Glutamatergic neuron (in vitro differentiated cells): ENCODE measurements at places on chromosomes 13 and 19. TPM values are rescaled to one million over a fixed set of nuclear protein-coding genes. Genes with fewer than 3 reads are reported as not detected.

GRCh38 chr13:114020750-114021463, 47.0 kb upstream of the C13orf46 start:
- no peak overlapping the region for H3K4me3 ChIP-seq
- H3K27ac ChIP-seq = no peak overlapping the region
- H3K36me3 ChIP-seq = no peaks in the 10 kb centered on the region
- peaks cover 4% of the 10 kb centered on the region for H3K27me3 ChIP-seq
- DNase-seq = peak; percentile 6

DNA sequence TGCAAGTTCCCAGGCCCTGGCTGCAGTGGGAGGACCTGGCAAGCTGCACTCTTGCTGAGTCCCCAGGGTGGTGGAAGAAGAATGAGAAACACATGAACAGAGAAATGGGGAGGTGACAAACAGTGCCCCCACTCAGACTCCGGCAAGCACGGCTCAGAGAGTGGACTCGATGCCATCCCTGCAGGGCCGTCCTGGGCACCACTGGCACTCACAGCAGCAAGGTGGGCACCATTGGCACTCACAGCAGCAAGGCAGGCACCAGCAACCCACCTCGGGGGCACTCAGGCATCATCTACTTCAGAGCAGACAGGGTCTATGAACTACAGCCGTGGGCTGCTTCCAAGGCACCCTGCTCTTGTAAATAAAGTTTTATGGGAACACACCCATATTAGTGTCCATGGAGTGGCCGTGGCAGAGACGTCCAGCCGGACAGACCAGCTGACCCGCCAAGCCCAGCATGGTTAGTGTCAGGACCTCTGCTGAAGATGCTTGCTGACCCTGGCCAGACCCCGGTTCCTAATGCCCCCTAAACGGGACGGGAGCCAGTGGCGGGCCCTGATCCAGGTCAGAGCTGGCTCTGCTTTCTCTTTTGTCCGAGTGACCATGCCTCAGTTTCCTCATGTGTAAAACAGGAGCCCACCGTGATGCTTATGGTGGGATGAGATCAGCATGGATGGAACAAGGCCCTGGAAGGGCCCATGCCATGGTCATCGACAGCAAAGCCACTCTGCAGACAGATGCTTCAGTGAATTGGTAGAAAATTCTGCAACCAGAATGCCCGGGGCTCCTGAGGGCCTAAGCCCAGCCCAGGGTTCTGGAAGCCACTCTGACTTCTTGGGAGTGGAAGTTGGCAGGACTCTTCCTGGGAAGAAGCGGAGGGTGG, 2.1 kb upstream of the F10 start:
- H3K36me3 ChIP-seq = peaks cover 3% of the 10 kb centered on the region
- H3K27ac ChIP-seq = no peak overlapping the region
- H3K4me3 ChIP-seq = no peak overlapping the region

DNA sequence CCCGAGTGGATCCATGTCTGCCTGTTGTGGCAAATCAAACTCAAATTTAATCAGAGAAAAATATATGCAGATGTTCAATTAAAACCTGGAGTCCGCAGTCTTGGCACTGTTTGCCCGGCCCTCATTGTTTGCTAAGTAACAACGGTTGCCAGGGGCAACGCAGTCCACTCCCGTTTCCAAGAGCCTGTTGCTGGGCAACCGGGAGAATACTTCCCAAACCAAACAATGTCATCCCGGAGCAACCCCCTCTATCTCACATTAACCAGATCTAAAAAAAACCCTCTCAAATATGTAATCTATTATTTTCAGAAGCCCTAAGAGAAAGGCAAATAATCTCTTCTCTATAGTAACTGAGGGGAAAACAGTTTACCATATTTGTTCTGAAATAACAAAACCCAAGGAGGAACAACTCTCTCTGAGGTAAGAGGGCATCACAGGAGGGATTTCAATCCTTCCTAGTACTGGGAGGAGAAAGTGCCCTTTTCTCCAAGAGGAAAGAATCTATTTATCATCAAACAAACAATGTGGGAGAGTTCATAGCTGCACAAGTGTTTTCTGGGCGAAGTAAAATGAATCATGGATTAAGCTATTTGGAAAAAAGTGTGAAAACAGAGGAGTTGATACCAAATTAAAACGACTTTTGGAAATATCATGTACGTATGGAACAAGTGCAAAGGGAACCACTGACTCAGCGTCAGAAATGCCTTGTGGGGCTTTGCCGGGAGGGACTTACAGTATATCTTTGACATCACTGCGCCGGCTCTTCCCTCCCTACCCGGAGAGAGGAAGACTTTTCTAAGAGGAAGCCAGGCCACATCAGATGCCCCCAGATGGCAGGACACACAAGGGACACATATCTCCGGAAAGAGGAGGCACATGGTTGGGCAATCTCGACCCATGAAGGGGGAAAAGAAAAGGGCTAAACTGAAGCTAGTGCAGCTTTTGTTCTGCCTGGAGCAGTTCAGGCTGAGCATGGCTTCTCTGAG, 43.3 kb downstream of the RFX2 start:
- peak overlapping the region; percentile 36 for H3K27ac ChIP-seq
- peaks cover 12% of the 10 kb centered on the region for H3K4me1 ChIP-seq
- peak; percentile 76 for DNase-seq
- H3K27me3 ChIP-seq = peaks cover 5% of the 10 kb centered on the region
- H3K36me3 ChIP-seq = no peaks in the 10 kb centered on the region
- no peak overlapping the region for H3K4me3 ChIP-seq

KCNRG gene
- total RNA-seq = 0.83 TPM

DNA sequence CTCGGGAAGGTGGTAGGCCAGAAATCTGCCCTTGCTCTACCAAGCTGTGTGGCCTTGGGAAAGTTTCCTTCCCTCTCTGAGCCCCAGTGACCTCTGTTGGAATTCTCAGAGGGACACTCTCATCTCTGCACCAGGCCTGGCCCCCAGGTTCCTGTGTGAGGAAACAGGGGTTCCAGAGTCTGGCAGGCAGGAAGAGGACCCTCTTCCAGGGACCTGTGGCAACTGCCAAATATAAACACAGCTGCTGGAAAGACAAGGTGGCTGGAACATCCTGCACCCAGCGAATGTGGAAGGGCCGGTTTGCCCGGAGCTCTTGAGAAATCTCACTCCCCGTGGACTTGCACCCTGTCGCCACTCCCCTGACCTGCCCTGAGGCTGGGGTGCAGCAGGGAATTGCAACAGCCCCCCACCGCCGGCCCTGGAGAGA, 52.8 kb downstream of the GADD45B start:
- DNase-seq = no peak
- H3K27me3 ChIP-seq = peaks cover 2% of the 10 kb centered on the region
- no peaks in the 10 kb centered on the region for H3K4me1 ChIP-seq
- H3K36me3 ChIP-seq = peaks cover 5% of the 10 kb centered on the region
- no peak overlapping the region for H3K4me3 ChIP-seq
- H3K27ac ChIP-seq = no peak overlapping the region

B3GNT3 gene
- total RNA-seq = not detected

SPATA13 gene
- 7.4 TPM for total RNA-seq

GRCh38 chr13:49667773-49668172, 23.5 kb downstream of the EBPL start:
- peaks cover 1% of the 10 kb centered on the region for H3K4me1 ChIP-seq
- H3K27ac ChIP-seq = no peak overlapping the region
- H3K4me3 ChIP-seq = no peak overlapping the region
- no peaks in the 10 kb centered on the region for H3K36me3 ChIP-seq
- no peak for DNase-seq

DNA sequence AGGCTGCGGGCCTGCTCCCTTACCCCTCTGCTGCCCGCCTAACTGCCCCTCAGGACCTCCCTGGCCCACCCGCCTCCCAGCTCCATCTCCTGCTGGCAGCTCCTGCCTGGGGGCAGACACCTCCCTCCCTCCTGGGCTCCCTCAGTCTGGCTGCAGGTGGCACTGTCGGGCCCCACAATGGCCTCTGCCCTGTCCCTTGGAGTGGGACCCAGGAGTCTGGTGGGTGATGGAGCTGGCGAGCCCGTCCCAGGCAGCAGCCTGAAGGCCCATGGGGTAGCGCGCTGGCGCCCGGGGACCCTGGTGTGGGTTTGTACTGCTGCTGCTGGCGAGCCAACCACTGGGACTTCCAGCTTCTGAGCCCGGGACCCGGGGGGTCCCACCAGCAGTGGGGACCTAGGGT, 83.6 kb downstream of the KDM4B start:
- H3K27me3 ChIP-seq = peaks cover 8% of the 10 kb centered on the region
- no peaks in the 10 kb centered on the region for H3K36me3 ChIP-seq
- peaks cover 24% of the 10 kb centered on the region for H3K4me1 ChIP-seq
- H3K4me3 ChIP-seq = no peak overlapping the region

GRCh38 chr13:40192452-40192851, 474.0 kb downstream of the FOXO1 start:
- H3K27ac ChIP-seq = no peak overlapping the region
- H3K4me1 ChIP-seq = peaks cover 16% of the 10 kb centered on the region
- DNase-seq = no peak
- H3K27me3 ChIP-seq = no peaks in the 10 kb centered on the region
- H3K4me3 ChIP-seq = no peak overlapping the region

GRCh38 chr13:75195495-75196146, 286.3 kb downstream of the TBC1D4 start:
- H3K27ac ChIP-seq = peak overlapping the region; percentile 94
- H3K27me3 ChIP-seq = no peaks in the 10 kb centered on the region
- DNase-seq = peak; percentile 49
- peaks cover 33% of the 10 kb centered on the region for H3K4me1 ChIP-seq
- peak overlapping the region; percentile 80 for H3K4me3 ChIP-seq
- H3K36me3 ChIP-seq = no peaks in the 10 kb centered on the region

DNA sequence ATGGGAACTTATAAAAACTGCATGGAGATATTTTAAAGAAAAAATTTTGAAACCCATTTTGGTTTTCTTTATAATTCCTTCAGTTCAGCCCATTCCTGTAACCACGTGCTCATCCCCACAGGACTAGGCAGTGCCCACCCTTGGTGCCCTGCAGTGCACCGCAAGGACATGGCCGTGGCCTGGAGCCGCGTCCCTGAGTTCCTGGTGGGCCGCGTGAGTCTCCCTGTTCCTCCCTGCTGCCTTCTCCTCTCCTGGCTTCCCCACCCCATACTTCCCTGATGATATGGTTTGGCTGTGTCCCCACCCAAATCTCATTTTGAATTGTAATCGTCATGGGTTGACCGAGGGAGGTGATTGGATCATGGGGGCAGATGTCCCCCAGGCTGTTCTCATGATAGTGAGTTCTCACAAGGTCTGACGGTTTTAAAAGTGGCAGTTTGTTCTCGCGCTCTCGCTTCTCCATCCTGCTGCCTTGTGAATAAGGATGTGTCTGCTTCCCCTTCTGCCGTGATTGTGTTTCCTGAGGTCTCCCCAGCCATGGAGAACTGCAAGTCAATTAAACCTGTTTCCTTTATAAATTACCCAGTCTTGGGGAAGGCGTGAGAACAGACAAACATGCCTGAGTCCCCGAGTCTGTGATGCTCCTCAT, 31.6 kb upstream of the TFDP1 start:
- no peak for DNase-seq
- H3K4me1 ChIP-seq = peaks cover 22% of the 10 kb centered on the region
- peaks cover 8% of the 10 kb centered on the region for H3K27me3 ChIP-seq

DNA sequence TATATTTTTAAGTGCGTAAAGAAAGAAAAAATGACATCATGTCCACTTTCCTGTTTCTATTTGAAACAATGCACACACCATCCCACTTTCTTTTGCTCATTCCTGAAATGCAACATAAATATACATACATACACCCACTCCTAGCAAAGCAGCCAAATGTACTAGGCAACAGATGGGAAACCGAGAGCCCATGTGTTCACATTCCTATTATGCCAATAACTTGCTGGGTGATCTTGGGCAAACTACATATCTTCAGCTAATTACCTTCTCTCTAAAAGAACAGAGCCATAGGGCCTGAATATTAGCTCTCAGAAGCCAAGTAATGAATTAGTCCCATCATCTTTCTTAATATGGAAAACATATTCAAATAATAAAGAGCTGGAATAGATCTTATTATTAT, 610.6 kb upstream of the ATXN8OS start:
- no peak overlapping the region for H3K4me3 ChIP-seq
- H3K4me1 ChIP-seq = peaks cover 12% of the 10 kb centered on the region
- no peaks in the 10 kb centered on the region for H3K36me3 ChIP-seq
- DNase-seq = no peak
- H3K27ac ChIP-seq = peak overlapping the region; percentile 62
- no peaks in the 10 kb centered on the region for H3K27me3 ChIP-seq

PLVAP gene
- not detected for total RNA-seq

FUT3 gene
- total RNA-seq = not detected

GRCh38 chr19:6590827-6591319, at the start of gene CD70:
Gene CD70, minus strand, starts transcription at chr19:6591150. Its CDS starts 148 bp downstream, at chr19:6591002.
- peak within 1 kb of the TSS; percentile 4 for H3K27ac ChIP-seq
- peaks cover 3% of the 10 kb centered on the region for H3K36me3 ChIP-seq
- H3K4me1 ChIP-seq = peaks cover 14% of the 10 kb centered on the region
- peaks cover 34% of the 10 kb centered on the region for H3K27me3 ChIP-seq
- peak; percentile 55 for DNase-seq

DNA sequence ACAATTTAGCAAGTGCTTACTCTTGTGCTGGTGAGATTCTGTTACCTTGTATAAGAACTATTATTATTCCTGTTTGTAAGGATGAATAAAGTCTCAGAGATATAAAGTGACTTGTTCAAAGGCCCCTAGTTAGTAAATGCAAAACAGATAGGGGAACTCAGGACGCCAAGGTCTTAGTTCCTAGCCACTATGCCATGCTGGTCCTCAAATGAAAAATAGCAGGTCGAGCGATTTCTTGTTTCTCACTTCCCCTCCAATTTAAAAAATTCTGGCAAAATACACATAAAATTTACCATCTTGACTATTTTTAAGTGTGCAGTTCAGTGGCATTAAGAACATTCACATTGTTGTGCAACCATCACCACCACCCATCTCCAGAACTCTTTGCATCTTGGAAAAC, 1.1 kb downstream of the TECR start:
- peak overlapping the region; percentile 93 for H3K4me3 ChIP-seq
- H3K36me3 ChIP-seq = no peaks in the 10 kb centered on the region
- H3K27ac ChIP-seq = no peak overlapping the region
- no peaks in the 10 kb centered on the region for H3K27me3 ChIP-seq
- peaks cover 3% of the 10 kb centered on the region for H3K4me1 ChIP-seq

PRTN3 gene
- not detected for total RNA-seq

SIGLEC12 gene
- not detected for total RNA-seq

SPIB gene
- total RNA-seq = 2.7 TPM

- H3K4me1 ChIP-seq = no peaks in the 10 kb centered on the region
- peaks cover 10% of the 10 kb centered on the region for H3K27me3 ChIP-seq
- H3K27ac ChIP-seq = no peak overlapping the region
- DNase-seq = no peak
Observed at GRCh38 chr19:39918183-39918651, 16.2 kb downstream of the FCGBP start.

C1QTNF9 gene
- not detected for total RNA-seq

ZNF665 gene
- total RNA-seq = 1.1 TPM
